ENCODE measurements at places on chromosomes 7 and 10.

DNA sequence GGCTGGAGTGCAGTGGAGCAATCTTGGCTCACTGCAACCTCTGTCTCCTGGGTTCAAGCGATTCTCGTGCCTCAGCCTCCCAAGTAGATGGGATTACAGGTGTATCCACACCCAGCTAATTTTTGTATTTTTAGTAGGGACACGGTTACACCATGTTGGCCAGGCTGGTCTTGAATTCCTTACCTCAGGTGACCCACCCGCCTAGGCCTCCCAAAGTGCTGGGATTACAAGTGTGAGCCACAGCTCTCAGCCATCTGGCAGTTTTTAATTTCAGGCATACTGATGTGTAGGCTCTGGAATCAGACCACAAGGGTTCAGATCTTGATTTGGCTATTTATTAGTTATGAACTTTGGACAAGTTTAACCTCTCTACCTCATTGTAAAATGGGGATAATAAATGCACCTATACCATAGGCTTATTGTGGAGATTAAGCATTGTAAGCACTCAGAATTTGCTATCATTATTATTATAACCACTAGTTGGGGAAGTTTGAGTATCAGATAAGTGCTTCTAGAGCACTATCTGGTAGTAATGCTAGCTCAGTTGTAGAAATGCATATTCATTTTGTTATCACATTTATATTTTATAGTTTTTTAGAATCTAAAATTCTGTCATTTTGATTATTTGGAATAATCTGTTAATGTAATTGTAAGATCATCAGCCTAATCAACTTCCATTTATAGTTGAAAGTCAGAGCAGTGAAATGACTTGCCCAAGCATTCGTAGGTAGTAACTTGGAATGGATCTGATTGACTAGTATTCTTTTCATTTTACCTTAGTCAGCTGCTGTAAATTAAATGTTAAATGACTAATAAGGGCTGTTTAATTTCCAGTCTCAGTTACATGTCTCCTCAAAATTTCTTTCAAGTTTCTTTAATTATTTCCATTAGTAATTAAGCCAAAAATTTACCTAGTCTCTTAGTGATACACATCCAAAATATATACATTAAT lies 22.5 kb downstream of the KMT2E start:
- DNase-seq: no peak

DNA sequence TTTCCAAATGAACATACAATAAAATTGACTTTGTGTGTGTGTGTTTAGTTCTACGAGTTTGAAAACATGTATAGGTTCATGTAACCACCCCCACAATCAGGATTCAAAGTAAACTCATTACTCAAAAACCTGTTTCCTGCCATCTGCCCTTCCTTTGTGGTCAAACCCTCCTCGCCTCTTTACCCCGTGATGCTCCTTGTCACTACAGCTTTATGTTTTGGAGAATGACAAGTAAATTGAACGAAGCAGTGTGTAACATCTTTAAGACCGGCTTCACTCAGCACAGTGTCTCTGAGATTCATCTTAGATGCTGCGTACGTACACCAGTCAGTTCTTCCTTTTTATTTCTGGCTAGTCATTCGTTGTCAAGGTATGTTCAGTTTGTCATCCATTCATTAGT lies 54.6 kb upstream of the MKI67 start:
- DNase-seq: no peak

- no peak for DNase-seq
These were observed 111.5 kb downstream of the LRMDA start for GRCh38 chr10:75542906-75543305.

DNA sequence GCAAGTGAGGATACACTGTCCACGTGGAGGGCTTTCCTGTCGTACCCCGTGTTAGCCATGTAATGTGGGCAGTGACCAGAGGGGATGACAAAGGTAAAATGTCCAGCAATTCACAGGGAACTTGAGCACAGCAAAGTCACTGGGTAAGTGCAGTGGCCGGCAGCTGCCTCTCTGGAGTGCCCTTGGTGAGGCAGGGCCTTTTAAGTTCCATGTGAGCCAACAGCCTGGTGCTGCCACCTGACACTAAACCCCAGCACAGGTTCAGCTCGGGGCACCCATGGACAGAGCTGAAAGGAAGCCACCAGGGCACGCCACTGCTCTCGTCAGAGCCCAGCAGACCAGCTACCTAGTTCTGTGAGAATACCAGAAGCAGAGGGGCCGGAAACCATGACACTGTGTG lies 168.3 kb downstream of the PRKAG2 start:
- DNase-seq: no peak

DNA sequence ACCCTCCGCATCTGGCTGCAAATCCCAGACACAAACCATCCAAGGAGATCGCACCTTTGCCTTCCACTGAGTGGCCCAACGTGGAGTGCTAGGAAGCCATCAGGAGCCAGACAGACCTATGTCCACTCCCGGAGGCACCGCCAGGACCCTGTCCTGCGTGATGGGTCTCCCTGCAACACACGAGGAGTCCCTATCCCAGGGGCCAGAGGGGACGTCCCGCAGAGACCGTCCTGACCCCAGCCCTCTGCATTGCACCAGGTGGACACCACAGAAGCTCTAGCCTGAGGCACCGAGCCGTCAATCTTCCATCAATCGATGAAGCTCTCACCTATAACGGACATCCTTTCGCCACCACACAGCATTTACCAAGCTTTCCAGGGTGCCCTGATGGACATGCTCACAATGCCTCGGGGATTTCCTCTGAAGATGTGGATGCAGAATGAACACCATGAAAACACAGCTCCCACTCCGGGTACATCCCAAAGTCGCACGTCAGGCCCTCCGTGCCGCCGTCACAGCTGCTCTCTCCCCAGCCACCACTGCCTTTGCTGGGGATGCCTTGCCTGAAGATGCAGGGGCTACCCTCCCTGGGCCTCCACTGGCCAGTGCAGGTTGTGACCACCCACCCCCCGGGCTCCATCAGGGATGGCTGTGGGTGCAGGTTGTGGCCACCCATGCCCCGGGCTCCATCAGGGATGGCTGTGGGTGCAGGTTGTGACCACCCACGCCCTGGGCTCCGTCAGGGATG lies 54.1 kb downstream of the PTPRN2 start:
- DNase-seq: no peak

DNA sequence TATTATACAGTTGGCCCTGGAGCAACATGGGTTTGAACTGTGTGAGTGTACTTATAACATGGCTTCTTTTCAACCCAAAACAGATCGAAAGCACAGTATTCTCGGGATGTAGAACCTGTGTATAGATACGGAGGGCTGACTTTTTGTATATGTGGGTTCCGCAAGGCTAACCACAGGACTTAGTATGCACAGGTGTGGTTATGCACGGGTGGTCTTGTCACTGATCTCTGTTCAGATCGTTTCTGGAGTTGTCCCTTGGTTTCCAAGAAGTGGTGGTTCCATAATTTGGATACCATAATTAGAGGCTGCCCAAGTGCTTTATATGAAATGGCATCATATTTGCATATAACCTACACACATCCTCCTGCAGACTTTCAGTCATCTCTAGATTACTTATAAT lies 10.9 kb upstream of the BHLHA15 start:
- no peak for DNase-seq

GRCh38 chr7:69659983-69660382 lies 61.7 kb downstream of the AUTS2 start:
- no peak for DNase-seq

DNA sequence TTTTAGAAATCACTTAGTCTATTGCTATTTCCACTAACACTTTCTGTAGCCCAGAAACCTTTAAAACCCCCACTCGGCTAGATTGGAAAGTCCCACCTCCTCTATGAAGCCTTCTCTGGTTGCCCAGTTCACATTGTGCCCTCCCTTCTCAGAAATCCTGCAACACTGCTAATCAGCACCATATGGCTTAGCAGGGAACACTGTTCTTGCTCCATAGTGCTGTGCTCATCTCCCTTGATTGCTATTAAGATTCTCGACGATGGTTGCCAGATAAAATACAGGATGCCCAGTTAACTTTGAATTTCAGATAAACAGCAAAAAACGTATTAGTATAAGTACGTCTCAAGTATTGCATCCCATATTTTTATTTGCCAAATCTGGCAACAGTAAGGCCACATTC lies 40.1 kb upstream of the XPNPEP1 start:
- no peak for DNase-seq

- DNase-seq: no peak
These were observed 12.4 kb downstream of the KLF6 start for GRCh38 chr10:3772361-3773171.

- DNase-seq: no peak
These were observed 5.6 kb upstream of the CYP3A4 start for GRCh38 chr7:99789441-99790070.

GRCh38 chr7:23980081-23980480 lies 270.1 kb downstream of the STK31 start:
- DNase-seq: no peak

DNA sequence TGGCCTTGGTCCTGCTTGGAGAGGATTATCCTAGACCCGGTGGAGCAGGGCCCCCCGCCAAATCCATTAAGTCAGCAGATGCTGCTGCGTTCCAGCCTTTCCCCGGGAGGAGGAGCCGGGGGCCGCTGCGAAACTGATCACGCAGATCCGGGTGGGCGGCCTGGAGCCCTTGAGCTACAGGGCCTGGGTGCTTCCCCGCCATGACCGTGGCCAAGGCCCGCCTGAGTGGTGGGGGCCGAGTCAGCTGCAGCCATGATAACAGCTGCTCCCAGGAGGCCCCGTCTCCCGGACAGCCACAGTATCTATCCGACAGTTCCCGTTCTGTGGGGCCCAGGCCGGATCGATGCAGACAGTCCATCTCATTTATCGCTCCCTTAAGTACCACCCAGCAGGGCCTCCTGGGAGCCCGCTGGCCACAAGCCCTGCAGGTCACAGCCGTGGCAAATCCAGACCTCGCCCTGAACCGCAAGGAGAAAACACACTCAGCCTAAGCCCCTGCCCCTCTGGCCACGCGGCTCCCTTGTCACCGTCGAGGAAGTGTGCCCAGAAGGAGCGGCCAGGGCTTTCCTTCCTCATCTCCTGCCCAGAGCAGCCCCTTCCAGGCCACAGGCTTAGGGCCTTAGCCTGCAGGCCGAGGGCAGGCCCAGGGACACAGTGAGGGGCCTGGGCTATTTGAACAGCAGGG lies 34.4 kb upstream of the SLC29A4 start:
- no peak for DNase-seq

DNA sequence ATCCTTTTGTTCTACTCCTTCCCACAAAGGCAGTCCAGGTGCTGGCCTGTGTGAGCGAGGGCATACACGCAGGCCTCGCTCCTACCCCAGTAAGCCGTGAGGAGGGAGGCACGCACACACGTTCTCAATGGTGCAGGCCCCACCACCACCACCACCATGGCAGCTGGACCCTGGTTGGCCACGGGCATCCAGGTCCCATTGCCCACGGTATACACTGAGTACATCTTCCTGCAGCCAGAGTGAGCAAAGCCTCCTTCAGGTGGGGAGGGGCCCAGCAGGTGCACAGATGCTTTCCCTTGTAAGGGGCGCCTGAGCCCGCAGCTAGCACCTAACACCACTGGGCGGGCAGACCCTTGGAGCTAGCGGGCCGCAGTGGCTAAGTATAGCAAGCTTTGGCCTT lies 373.3 kb upstream of the MKI67 start:
- DNase-seq: no peak

GRCh38 chr10:30858499-30858898 lies 173.2 kb downstream of the ZNF438 start:
- no peak for DNase-seq

- peak; percentile 97 for DNase-seq
These were observed 17.0 kb upstream of the SFRP5 start for GRCh38 chr10:97788552-97789442.

DNA sequence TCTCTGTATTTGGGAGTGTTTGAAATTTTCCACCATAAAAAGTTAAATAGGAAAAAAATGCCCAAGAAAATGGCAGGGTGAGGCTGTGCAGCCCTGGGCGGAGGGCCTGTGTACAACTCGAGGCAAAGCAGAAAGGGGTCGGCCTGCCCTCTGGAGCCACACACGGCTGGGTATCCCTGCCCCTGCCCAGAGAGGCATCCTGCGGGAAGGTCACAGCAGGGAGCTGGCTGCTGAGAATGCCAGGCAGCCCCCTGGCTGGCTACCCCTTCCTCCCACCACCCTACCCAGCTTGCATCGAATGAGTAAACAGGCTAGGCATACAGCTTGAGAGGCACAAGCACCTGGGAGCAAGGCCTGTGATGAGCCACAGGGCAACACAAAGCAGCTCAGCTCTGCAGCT lies 46.1 kb downstream of the CAMK2B start:
- no peak for DNase-seq

DNA sequence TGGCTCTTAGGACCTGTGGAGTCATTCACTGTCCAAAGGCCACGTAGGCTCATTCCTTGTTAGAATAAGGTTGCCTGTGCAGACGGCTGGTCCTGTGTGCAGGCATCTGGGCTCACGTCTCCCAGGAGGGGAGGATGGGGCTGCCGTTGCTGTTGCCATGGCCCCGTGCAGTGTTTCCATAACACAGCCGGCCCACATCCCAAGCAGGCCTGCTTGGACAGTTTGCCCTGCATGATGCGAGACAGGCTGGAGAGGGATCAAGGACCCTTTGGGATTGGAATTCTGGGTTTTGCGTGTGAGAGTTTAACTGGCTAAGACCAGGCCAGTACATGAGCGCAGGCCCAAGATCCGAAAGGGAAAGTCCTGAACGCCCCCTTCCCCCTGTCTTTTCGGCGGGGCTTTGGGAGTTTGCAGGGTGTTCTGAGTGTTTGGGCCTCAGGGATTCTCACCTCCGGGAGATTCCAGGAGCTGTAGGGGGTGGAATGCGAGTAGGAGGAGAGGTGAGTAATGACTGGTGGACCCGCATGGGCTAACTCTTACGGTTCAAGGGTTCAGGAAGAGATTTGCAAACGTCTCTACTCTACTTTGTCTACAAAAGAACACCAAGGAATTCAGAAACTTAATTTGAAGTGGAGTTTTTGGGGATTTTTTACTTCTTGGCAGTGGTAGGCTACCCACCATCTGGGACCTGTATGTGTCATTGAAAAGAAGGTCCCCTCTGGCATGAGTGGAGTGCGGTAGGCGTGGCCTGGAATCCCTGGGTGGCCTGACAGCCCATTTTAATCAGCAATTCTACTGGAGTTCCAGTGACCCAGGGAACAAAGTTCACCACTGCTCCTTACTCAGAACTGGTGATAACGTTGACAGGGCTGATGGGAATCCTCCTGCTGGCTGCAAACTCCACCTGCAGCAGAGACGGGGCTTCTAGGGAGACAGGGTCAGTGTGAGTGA lies 125.4 kb downstream of the ITIH5 start:
- DNase-seq: no peak

- DNase-seq: no peak
These were observed 1.5 kb upstream of the LAMB1 start for GRCh38 chr7:108004220-108005142.

- DNase-seq: no peak
These were observed 54.8 kb downstream of the CADPS2 start for GRCh38 chr7:122831436-122831835.

DNA sequence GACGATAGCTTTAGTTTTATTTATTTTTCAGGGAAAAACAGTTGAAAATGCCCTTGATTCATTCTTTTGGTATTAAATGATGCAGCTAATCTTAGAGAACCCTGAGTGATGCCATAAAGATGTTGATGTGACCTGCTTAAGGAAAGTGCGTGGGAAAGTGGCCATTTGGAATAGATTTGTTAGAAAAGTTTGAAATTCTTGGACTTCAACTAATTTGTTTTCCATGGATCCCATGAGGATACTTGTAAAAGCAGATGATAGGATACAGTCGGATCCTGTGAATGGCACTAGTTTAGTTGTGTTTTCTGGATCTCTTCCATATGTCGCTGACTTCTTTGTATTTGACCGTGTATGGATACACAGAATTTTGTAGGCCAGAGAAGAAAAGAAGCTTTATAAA lies 69.0 kb downstream of the SEPTIN7 start:
- DNase-seq: no peak

Data from hematopoietic multipotent progenitor cell treated with erythropoietin and hydrocortisone succinate and interleukin-3 and kit ligand, for 8 days (in vitro differentiated cells).